Activated naive CD8-positive, alpha-beta T cell treated with anti-CD3 and anti-CD28 coated beads, Interleukin-2, amount 50 U/mL, for 24 hours (primary cell): ENCODE measurements at places on chromosomes 5 and 9.

DNA sequence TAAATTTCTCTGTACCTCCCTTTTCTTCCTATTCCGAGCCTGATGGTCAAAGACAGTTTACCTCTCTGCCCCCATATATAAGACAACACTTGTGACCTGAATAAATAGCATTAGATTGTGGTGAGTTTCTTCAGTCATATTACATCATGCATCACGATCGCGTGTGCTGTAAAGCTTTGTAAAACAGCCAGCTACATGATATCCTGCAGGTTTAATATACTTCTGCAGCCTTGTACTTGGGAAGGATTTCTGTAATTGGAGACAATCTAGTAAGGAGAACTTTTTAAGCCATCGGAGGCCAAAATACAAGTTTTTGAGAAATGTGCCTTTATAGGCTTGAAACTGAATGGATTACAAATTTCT is 711.8 kb upstream of the WWC1 start:
- DNase-seq = no peak

DNA sequence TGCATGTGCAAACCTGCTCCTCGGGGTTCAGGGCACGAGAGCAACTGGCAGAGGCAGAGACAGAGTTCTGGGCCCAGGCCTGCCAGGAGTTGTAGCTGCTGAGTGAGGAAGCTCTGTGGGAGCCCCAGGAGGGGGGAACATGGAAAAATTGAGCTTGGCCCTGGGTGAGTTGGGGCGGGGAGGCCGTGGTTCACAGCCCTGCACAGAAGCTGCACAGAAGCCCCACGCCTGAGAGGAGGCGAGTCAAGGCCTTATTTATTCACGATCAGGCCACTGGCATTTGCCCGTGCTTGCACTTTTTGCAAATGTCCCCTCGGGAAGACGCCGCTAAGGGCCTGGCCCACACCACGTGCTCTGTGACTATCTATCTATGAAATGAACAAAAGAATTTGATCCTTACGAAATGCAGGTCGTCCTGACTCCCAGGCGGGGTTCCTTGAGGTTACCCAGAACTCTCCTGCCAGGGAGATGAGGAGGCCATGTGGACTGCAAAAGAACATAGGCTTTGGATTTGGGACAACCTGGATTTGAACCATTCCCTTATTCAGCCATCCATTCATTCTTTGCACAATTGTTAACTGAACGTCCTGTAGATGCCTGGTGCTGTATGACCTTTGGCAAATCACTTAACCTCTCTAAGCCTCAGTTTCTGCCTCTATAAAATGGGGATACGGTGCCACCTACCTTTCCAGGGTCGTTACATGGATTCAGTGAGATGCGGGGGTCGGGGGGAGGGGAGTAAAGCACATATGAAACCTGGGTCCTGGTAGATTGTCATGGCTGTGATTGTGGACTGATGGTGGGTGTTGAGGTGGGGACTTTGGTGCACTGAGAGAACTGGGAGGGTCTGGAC is 17.9 kb downstream of the COL27A1 start:
- DNase-seq = no peak

DNA sequence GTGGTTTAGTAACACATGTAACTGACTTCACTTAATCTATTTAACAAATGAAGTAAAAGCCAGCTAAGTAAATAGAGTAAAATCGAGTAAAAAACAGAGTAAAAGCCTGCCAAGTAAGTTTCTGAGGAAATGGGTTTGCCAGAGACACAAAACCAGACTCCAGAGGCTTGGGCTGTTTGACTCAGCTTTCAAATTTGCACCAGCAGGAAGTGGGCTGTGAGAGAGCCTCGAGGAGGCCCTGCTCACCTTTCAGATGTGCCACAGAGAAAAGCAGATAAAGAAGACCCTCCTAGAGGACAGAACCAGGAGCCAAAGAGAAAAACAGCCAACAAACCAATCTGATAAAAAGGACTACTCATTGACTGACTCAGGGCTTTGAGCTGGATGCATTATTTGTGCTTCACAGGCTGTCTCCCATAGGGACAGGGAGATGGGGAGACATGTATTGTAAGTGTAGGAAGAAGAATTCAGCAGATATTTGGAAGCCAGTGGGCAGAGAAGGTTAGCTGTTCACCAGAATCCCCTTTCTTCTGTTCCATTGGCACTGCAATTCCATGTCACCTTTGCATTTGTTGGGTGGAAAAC is 14.4 kb upstream of the AMACR start:
- DNase-seq = peak; percentile 37

GRCh38 chr9:24451346-24451745 is 94.4 kb downstream of the IZUMO3 start:
- DNase-seq = no peak

DNA sequence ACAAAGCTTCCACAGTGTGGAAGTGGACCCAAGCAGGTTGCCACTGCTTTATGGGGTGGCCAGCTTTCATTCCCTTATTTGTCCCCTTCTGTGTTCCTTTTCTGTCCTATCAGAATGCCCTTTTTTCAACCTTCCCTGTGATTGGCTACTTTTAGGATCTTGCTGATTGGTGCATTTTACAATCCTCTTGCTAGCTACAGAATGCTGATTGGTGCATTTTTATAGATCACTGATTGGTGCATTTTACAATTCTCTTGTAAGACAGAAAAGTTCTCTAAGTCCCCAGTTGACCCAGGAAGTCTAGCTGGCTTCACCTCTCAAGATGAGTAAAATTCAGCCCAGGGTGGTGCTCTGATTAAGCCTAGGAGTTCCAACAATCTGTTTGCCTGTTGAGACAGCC is 157.2 kb upstream of the ERCC6L2 start:
- no peak for DNase-seq

DNA sequence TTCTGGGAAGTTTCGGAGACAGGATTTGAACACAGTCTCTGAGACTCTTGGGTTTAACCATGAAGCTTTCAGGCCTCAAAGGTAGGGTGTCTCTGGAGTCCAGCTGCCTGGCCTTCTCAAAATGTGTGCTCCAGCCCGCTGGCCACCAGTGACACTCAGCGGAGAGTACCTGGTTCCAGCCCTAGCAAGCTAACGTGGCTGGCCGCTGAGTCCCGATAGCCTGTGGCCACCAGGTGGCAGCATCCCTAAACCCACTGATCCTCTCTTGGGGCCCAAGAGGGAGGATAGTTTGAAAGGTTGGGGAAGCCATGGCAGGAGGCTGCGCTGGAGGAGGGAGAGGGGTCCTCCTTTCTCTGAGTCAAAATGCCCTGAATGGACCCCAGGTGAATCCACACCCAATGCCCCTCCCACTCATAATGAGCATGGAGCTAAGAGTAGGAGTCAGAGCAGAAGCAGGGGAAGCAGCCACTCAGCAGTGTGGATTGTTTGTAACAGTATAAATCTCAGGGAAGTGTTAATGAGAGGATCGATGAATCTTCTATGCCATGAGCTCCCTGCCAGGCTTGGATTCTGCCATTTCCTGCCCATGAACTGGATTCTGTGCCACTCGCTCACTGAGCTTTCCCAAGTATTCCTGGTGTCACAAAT is 5.4 kb upstream of the TIFAB start:
- DNase-seq = peak; percentile 70

DNA sequence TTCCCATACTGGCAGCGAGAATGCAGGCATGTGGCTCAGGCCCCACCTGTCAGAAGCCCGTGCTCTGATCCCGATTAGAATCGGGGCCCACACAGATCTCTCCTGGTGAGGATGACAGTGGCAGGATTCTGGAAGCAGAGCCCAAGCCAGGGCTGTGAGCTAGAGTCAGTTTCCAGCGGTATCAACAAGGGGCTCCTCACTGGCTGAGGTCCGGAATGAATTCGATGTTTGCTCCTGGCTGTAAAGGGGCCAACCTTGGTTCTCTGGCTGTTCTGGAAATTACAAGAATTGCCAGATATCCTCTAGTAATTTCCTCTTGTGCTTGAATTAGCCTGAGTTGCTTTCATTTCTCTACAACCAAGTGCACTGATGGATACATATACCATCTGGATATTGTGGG is 129.1 kb upstream of the SPRY4 start:
- DNase-seq = no peak

DNA sequence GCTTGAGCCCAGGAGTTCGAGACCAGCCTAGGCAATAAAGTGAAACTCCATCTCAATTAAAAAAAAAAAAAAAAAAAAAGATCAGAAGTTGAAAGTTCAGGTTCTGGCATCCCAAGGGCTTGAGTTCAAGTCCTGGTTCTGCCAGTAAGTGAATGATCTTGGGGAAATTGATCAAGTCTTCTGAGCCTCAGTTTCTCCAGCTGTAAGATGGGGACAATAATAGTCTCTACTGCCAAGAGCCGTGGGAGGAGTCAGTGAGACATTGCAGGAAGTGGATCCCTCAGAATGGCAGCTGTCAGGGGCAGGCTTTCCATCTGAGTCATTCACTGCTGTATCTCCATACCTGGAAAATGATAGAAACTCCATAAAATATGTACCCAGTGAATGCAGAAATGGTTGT is 37.8 kb upstream of the FUBP3 start:
- DNase-seq = no peak

GRCh38 chr9:124174433-124174832 is 83.3 kb upstream of the NEK6 start:
- no peak for DNase-seq

DNA sequence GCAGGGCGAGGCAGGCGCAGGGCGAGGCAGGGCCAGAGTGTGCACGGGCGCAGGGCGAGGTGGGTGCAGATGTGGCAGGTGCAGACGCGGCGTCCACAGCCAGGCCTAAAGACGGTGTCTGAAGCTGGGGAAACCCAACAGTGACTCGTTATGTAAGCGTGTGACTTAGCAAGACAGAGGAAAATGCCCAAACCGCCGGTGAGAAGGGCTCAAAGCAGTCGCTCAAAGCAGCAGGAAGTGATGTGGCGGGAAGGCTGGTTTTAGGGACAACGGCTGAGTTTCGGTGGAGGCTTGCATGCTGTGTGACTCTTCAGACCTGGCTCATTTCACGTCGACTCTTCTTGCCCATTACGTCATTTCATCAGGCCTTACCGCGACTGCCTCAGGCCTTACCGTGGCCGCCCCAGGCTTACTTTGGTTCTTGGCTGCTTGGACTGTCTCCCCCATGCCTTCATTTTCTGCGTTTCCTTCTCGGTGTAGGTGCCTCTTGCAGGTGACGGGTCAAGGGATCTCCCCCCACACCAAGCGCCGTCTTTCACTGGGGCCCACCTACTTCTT is 50.5 kb upstream of the EXOC3 start:
- DNase-seq = peak; percentile 83

DNA sequence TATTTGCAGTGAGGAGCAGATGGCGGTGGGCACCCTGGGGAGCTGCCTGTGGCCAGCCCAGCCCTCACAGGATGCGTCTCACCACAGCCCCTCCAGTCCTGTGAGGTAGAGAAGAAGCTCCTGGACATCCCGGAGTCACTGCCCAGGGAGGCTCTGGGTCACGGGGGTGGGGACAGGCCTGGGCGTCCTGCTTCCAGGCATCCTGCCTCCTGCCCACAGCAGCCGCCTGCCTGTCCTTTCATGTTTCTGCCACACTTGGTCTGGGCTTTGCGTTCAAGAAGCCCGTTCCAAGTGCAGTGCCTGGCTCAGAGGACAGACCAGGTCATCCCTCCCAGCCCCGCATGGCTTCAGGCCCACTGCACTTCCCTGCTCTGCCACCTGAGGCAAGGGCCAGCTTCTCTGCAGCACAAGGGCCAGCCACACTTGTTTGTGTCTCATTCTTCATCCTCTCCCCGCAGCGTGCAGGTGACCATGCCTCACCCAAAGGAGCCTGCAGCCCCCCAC is 38.2 kb downstream of the ZDHHC11B start:
- DNase-seq = no peak

- no peak for DNase-seq
Measured at GRCh38 chr5:141760193-141760592, 78.2 kb upstream of the ARAP3 start.

- DNase-seq = peak; percentile 58
Measured at GRCh38 chr9:134025606-134026541, 593 bp downstream of the BRD3OS start.

- DNase-seq = no peak
Measured at GRCh38 chr9:136617746-136618579, 44.8 kb upstream of the EGFL7 start.

DNA sequence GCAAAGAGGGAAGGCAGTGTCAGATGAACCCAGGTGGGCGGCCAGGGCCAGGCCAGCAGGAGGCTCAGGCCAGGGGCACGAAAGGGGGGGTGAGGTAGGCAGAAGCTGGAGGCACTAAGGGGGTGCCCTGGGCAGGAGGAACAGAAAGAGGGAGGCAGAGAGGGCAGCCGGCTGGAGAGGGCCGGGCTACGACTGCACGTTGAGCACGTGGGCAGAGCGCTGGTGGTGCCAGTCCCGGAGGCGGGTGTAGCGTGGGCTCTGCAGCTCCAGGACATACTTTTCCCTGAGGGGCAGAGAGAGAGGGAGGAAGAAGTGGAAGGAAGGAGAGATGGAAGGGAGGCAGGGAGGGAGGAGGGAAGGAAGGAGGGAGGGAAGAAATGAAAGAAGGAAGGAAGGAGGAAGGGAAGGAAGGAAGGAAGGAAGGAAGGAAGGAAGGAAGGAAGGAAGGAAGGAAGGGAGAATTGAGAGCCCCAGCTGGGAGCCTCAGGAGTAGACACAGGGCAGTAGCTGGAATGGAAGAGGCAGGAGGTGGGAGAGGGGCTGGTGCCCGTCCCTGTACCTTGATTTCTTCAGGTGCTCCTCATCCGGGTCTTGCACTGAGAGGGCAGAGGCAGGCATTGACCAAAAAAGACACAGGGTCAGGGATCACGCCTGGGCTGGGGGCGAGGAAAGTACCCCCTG is 7.0 kb downstream of the PDLIM7 start:
- DNase-seq = no peak

DNA sequence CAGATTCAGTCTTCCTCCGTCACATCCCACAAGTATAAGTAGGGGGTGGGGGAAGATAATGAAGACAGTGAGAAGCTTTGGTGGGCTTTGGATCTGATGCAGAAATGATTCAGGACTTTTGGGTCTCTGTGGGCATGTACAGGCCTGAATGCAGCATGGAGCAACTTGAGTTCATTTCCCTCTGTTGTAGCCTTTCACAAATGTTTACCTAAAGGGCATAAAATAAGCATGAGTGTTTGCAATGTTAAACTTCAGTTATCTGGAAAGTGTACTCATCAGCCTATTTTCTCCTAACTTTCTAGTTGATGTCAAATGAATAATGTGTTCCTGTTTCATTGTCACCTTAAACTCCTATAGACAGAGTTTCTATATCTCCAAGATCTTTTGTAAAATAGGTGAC is 39.3 kb downstream of the GARNL3 start:
- no peak for DNase-seq

DNA sequence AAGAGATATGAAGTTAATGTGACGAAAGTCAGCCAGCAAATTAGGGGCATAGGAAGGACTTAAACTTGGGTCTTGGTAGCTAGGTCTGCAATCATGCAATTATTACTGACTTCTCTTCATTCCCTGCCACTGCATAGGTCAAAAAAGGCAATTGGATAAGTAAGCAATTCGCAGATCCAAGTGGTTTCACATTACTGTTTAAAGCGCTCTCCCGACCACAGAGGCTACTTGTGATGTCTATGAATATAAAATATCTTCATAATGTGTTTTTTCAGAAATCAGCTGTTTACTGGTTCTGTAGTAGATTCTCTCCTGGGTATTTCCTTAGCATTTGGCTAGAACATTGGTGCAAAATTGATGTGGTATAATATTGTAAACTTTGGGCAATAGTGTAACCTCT is 174.7 kb upstream of the PTGER4 start:
- DNase-seq = no peak

DNA sequence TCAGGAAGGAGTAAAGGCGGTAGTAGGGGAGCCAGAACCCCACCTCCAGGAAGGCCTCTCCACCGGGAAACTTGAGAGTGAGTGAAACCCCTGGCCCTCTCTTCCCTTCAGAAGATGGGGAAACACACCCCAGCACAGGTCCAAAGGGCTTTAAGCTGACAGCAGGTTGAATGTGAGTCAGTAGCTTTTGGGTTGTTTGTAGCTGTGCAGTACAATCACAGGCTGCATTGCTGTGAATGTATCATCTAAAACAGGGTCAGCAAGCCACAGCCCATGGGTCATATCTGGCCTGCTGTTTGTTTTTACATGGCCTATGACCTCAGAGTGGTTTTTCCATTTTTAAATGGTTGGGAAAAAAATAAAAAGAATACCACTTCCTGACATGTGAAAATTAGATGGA is 10.0 kb downstream of the OTULINL start:
- no peak for DNase-seq
